ENCODE measurements at places on chromosomes 12 and 14.

- DNase-seq: no peak
These were observed 8.0 kb upstream of the NT5DC3 start for GRCh38 chr12:103848917-103849491.

GRCh38 chr12:127642208-127642607, 624.8 kb upstream of the TMEM132C start:
- DNase-seq: no peak

DNA sequence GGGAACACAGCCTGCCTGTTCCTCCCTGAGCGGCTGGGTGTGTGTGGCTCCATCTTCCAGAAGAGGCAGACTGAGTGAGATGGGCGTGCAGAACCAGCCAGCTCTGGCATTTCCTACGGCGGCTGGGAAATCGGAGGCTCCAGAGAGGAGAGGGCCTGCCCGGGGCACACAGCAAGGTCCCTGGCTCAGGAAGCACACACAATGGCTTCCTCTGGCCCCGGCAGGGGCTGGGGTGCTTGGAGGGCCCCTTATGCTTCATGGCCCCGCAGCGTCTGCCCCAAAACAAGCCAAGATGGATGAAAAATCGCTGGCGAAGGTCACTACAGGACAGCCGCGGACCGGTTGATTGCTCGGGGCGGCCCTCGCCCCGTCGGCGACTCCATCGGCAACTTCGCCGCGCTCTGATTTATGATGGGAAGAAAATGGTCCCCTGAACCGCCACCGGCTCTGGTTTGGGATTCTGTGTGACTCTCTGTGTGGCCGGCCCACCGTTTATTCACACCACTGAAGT, 191.5 kb upstream of the C14orf180 start:
- no peak for DNase-seq

DNA sequence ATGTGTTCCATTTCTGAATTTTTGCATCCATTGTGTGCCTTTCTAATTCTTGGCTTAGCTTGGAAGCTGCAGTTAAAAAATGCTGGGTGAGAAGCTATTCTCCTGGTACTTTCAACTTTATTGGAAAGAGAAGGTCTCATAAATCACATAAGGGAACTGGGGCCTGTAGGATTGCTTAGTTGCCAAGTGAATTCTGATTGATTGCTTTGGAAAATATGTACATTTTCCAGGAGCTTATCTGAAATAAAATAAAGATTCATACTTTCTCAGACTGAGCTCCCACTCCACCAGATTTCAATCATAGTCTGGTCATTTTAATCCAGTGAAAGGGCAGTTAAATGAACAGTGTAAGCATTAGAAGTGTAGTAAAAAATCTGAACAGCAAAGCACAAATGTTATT, 50.0 kb upstream of the PRICKLE1 start:
- no peak for DNase-seq

GRCh38 chr14:23577710-23578392, 739 bp downstream of the JPH4 start:
- no peak for DNase-seq

DNA sequence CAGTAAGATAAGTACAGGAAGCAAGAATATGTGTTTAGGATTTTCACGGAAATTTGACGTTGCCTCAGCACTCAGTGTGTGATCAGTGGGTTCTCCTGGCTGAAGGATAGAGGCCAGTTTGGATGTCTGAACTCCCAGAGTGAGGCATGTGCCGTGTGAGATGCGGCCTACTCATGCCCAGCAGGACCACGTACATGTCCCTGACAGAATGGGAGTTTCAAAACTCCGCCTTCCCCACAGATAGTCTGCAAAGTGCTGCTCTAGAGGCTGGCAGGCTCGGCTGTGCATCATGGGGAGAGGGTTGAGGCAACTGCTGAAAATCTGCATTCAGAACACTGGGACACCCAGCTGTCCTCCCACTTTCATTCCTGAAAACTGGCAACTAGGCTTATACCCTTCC, 58.3 kb downstream of the NINJ2 start:
- no peak for DNase-seq

- no peak for DNase-seq
These were observed 66.6 kb downstream of the KDM2B start for GRCh38 chr12:121514184-121514742.

DNA sequence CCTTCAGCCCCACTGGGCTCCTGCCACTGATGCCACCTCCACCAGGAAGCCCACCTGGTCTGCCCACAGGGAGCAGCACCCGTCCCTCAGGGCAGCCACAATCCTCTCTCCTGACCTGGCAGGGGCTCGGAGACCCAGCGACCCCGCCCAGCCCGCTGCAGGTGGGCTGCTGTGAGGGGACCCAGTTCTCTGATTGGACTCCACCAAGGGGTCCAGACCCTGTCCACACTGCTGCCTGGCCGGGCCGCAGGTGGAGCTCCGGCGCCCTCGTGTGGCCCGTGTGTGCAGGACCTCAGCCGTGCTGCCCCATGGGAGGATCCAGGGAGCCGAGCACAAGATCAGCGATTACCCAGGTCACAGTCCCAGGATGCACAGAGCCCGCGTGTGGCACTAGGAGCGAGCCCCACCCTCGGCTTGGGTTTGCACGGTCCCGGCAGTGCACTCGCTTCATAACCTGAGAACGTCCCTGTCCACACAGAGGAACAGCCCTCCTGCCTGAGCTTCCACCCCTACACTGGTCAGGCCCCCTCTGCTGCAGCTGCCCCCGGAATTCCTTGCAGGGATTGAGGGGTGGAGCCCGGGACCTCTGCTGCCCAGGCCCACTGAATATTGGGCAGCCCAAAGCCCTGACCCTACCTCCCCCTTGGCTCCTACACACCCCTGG, 35.4 kb upstream of the TMEM179 start:
- no peak for DNase-seq

GRCh38 chr14:32938719-32939253, at the start of gene NPAS3:
Gene NPAS3 (plus strand): TSS chr14:32938879.
- no peak for DNase-seq

GRCh38 chr14:43356979-43357545, 1150.0 kb downstream of the FSCB start:
- DNase-seq: no peak

DNA sequence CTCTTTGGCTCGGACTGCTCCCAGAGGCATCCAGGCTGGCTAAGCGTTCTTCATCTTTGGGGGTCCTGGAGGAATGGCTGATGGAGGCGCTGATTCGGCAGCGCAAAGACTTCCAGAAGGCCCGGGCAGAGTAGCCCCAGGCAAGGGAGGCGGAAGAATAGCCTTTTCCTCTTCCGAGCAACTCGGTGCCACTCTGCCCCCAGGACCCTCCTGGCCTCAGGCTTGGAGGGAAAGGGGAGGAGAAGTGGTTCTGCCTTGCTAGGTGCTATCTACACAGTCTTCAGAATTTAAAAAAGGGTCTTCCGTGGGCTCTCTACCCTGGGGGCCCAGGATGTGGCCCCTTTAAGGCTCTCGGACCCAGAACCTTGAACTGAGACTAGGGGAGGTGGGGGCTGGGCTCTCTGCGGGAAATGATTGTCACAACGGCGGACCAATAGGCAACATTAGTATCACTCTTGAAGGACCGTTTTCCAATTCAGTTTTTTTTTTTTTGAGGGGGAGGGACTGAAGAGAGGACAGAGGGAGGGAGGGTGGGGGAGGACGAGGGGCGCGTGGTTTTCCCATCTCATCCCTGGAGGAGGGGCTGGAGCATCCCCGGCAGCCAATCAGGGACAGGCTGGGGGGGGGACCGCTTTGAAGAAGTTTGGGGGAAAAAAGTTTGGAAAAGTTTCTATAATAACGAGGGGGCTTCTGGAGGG, at the start of gene NFATC4:
NFATC4 (plus strand) TSS at position 671 of the 698 bp plus-strand sequence. CDS start 157 bp downstream, outside the sequence.
- DNase-seq: peak; percentile 67

- no peak for DNase-seq
These were observed 303.9 kb downstream of the CACNA1C start for GRCh38 chr12:2356601-2357125.

DNA sequence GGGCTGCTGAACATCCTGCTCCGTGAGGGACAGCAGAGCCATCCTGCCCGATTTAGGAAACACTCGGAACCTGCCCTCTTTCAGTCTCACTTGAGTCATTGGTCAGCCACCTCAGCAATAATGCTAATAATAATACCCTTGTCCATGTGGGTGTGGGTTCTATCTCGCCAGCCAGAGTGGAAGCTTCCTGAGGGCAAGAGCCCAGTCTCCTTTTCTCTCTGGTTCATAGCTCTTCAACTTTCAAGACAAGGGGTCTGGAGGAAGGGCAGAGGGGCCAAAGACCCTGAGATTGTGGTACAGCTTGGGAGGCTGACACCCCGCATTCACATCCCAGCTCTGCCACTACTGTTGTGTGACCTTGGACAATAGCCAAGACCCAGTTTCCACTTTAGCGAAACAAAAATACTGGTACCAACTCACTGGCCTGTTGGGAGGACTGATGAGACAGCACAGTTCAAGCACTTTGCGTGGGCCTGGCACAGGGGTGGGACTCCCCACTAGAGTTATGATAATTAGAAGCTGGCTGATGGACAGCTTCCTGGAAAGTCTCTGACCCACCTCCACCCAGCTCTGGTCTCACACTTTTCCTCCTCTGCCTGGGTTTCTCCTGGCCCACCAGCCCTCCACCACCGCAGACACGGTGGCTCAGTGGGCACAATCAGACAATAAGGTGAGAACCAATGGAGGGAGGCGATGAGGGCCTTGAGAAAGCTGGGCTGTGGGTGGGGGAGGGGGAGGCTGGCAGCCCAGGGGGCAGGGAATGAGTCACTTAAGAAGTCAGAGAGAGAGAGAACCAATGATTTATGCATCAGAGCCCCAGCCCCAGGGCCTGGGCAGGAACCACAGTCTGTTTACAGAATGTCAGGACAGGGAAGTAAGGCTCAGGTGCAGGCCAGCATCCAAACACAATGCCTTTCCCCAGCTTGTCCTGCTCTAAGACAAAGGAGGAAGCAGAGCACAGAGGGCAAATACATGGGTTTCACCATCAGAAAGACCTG, 9.6 kb downstream of the FAIM2 start:
- no peak for DNase-seq

DNA sequence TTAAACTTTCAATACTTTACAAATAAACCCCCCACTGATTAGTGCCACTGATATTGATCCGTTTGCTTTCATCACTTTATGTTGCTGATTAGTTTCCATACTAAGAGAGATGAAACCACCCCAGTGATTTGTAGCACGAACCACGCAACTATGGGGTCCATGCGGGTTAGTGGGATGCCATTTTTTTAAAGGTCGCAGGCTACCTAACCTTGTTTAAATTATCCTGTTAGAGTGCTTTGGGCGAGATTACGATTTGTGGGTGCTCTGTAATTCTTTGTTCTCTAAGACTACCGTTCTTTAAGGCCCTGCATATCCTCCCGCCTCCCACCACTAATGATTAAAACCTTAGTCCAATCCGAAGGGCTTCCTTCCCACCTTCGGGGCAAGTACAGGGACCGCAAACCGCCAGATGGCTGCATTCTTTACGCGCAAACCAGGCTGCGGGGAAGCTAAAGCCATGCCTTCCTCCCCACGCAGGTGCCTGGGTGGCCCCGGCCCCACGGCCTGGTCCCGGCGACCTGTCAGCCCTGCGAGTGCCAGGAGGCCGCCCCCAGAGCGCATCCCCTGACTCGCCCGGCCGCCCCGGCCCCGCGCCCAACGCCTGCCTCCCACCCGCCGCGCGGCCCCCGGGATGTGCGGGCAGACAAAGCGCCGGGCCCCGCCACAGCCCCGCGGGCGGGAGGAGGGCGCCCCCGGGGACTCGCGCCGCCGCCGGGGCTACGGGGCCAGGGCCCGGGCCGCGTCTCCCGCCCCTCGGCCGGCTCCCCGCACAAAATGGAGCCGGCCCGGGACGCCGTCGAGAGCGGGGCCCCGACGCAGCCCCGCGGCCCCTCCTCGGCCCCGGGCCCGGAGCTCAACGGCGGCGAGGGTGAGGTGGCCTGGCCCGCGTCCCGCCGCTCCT, 759 bp downstream of the NFYB start:
- DNase-seq: no peak

DNA sequence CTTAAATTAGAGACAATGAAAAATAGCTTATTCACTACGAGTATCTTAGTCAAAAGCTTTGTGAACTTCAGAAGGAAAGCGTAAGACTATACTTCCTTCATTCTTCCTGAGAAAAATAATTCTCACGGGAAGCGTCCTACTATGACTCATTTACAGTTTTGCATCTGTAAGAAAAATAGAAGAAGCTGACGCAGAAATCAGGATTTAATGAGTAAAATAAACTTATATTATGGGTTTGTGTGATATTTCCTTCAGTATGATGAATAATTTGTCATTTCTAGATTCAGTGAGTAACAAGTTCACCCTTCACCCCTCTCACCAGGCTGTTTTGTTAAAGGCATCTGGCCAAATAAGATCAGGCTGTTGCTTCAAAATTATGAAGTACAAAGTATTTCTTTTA, 17.8 kb upstream of the PDE3A start:
- no peak for DNase-seq

- no peak for DNase-seq
These were observed 22.0 kb downstream of the PYROXD1 start for GRCh38 chr12:21459474-21459873.

DNA sequence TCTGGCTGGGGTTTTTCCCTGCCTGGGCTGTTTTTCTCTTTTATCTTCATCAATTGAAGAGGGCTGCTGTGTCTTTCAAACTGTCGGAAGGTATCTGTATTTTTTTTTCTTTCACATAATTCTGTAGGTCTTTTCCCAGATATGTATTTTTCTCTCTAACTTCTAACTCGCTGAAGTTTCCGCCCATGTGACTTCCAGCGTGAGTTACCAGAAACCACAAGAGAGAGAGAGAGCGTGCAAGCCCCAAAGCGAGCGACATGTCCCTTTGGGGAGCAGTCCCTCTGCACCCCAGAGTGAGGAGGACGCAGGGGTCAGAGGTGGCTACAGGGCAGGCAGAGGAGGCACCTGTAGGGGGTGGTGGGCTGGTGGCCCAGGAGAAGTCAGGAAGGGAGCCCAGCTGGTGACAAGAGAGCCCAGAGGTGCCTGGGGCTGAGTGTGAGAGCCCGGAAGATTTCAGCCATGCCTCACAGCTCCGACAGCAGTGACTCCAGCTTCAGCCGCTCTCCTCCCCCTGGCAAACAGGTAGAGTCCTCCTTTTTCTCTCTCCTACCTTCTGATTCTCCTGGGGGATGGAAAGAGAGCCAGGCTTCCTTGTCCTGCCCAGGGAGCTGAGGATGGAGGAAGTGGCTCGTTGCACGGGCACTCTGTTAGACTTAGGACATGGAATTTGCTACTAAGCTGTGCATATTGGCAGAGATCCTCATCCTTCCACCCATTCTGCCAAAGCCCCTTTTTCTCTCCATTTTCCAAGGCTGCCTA, at the start of gene BATF:
BATF (plus strand) TSS at position 246 of the 759 bp plus-strand sequence; CDS start at position 460, 214 bp downstream.
- DNase-seq: no peak

DNA sequence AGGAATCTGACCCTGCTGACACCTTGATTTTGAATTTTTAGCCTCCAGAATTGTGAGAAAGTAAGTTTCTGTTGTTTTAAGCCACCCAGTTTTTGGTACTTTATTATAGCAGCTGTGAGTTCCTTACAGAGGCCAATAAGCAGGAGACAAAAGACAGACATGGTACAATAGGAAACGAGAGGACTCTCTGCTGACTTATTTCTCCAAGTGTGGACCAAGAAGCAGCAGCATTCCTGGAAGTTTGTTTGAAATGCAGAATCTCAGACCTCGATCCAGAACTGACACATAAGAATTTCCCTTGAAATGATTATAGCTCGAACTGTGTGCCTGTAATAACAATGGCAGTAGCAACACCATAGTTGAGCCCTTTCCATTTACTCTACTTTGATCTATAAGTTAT, 31.9 kb upstream of the LUM start:
- no peak for DNase-seq
